Aorta (tissue), 5 donors: ENCODE measurements at places on chromosomes 11 and 22.
A peak's percentile ranks its signal among the peaks of the same experiment; 100 is the strongest.

GRCh38 chr11:100152766-100153165 lies 534.3 kb upstream of the ARHGAP42 start:
- H3K27me3 ChIP-seq: no peaks in the 10 kb centered on the region
- no peaks in the 10 kb centered on the region for H3K36me3 ChIP-seq
- no peak for DNase-seq
- no peaks in the 10 kb centered on the region for H3K4me1 ChIP-seq
- no peak overlapping the region for H3K27ac ChIP-seq
- no peak overlapping the region for H3K4me3 ChIP-seq

GRCh38 chr11:119651802-119652584 lies 77.0 kb downstream of the NECTIN1 start:
- DNase-seq: peak; percentile 21
- H3K27ac ChIP-seq: no peak overlapping the region
- H3K27me3 ChIP-seq: no peaks in the 10 kb centered on the region
- no peaks in the 10 kb centered on the region for H3K36me3 ChIP-seq
- H3K4me1 ChIP-seq: no peaks in the 10 kb centered on the region

- no peak for DNase-seq
- H3K4me3 ChIP-seq: no peak overlapping the region
- no peaks in the 10 kb centered on the region for H3K27me3 ChIP-seq
- H3K36me3 ChIP-seq: no peaks in the 10 kb centered on the region
- H3K4me1 ChIP-seq: no peaks in the 10 kb centered on the region
Measured at GRCh38 chr22:50665212-50665611, 7.4 kb upstream of the SHANK3 start.

DNA sequence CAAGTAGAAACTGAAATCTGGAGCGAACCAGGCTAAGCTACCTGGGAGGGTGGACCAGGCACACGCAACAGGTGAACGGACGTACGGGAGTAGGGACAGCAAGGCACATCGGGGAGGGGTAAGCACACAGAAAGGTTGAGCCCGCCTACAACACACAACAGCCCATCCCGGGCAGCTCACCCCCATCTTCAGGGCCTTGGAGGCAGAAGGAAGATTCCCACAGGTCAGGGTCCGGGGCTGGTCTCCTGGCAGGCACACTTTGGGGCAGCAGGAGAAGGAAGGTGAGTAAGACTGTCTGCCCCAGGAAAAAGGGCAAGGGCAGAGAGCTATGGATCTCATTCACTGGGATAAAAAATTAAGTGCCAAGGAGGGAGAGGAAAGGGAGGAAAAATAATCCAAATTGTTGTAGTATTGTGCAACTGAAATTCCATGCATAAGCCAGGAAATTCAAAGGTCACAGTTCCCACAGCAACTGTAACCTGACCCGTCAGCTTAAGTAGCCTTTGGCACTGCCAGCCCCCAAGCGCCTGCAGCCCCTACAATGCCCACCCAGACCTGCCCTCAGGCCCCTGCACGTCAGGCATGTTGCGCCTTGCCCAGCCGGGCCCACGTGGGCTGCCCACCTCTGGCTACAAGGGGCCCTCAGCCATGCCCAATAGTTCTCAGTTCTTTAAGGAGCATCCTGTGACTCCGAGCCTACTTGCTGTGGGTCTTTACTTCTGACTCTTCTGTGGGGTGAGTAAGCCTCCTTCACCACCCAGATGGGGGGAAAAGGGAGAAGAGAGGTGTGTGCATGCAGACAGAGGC lies 51.8 kb downstream of the MICAL3 start:
- H3K27me3 ChIP-seq: no peaks in the 10 kb centered on the region
- no peak for DNase-seq
- H3K27ac ChIP-seq: no peak overlapping the region
- H3K4me3 ChIP-seq: no peak overlapping the region
- H3K4me1 ChIP-seq: no peaks in the 10 kb centered on the region
- no peaks in the 10 kb centered on the region for H3K36me3 ChIP-seq

GRCh38 chr11:4134806-4135205 lies 40.2 kb downstream of the RRM1 start:
- no peak for DNase-seq
- H3K27me3 ChIP-seq: no peaks in the 10 kb centered on the region
- H3K36me3 ChIP-seq: peaks cover 3% of the 10 kb centered on the region
- H3K4me3 ChIP-seq: no peak overlapping the region
- H3K27ac ChIP-seq: no peak overlapping the region
- no peaks in the 10 kb centered on the region for H3K4me1 ChIP-seq

DNA sequence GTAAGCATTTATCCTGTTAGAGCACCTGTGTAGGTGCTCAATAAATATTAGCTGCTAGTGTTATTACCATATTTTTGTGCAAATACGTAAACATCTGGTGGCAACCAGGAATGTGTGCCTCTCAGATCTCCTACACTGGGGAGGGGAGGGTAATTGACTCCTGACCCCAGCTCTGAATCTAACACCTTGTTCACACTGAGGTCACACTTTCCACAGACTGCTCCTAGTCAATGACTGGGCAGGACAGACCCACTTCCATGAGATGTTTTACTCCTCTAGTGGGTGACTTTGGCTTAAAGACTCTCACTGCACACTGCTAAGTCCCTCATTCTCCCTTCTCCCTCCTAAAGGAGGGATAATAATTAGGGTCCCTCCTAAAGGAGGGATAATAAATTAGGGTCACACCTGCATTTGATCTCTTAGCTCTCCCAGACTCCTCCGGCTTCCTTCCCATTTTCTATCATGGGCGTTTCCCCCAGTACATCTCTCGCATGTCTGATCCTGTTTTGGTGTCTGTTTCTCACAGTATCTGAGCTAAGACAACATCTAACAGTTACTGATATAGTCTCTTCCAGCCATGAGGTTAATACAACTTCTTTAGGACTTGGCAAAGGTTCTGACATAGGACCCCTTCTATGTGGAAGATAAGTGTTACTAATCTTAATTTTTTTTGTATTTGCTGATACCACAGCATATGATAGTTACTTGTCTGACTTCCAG lies 8.0 kb downstream of the CSTPP1 start:
- H3K4me1 ChIP-seq: no peaks in the 10 kb centered on the region
- no peaks in the 10 kb centered on the region for H3K27me3 ChIP-seq
- H3K27ac ChIP-seq: no peak overlapping the region
- H3K36me3 ChIP-seq: peaks cover 3% of the 10 kb centered on the region
- H3K4me3 ChIP-seq: no peak overlapping the region
